ENCODE measurements at places on chromosomes 2 and 18.

GRCh38 chr18:3924455-3924854, 474.5 kb downstream of the TGIF1 start:
- DNase-seq, result no peak

- no peak for DNase-seq
These were observed 549.5 kb upstream of the ID2 start for GRCh38 chr2:8132351-8132831.

- DNase-seq, result no peak
These were observed 3.1 kb downstream of the FIGN start for GRCh38 chr2:163732727-163733126.

DNA sequence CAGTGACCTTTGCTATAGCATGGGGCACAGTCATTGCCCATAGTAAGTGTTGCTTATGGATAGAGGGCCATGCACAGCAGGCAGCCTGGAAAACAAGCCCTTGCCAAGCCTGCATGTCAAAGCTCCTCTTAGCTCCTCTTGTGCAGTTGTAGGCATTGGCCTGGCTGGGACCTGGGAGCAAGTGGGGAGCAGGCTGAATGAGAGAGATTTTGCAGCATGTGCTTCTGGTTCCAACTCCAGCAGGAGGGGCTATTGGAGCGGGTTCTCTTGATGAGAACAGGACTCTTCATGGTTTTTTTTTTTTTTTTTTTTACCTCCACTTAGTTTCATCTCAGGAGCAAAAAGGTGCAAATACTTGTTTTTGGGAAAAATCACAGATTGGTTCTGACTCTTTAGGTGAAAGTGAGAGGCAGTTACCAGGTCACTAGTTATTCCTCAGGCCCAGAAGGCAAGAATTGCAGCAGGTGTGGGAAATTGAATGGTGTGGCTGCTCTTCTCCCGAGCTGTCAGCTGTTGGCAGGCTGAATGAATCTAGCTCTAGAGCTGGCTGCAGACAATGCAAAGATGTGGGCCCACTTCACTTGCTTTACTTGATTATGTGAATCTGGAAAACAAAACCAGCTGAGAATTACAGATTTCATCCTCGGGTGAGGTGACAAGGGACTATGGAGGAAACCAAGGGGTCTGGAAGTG, 95.9 kb downstream of the MAP4K4 start:
- DNase-seq, result no peak

DNA sequence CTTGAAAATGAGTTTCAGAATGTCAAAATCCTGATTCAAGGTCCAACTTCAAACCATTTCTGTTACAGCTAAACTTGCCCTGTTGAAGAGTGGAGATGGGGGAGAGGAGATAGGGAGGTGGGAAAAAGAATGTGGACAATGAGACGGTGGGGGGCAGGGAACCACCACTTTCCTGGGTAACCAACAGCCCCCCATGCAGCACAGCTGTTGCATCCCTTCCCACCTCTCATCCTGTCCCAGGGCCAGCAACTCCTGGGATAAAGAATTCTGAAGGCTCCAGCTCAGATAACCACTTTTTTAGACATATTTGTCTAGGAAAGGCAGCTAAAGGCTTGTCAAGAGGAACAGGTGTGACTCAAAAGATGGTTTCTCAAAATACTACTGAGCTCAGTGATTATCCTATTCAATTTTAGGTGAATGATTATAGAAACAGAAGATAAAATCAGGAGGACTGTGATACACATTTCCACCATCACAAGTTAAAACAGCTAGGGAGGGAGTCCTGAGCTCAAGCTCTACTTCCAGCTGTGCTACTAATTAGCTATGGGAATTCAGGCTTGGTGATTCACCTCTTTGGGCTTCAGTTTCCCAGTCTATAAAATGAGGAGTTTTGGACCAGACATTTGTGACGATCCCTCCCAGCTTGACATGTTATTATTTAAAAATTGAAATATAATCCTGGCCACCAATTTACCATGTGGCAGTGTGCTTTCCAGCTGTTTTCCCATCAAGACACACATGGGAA, 36.3 kb downstream of the HDHD2 start:
- DNase-seq, result no peak

DNA sequence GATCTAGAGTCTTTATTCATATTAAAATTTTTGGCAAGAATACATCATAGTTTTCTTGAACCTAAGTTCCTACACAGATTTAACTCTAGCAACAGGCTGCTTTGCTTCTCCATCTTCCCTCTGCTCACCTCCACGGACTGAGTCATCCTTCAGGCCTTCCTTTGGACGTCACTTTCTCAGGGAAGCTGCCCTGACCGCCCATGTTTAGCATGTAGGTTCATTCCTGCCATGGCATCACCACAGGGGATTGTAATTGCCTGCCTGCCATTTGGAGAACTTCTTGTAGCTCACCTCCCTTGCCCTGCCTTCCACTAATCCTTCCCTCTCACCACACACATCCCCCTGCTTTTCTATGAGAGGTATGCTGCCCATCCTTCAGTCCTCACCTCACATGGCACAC, 43.9 kb upstream of the B3GNT2 start:
- no peak for DNase-seq

DNA sequence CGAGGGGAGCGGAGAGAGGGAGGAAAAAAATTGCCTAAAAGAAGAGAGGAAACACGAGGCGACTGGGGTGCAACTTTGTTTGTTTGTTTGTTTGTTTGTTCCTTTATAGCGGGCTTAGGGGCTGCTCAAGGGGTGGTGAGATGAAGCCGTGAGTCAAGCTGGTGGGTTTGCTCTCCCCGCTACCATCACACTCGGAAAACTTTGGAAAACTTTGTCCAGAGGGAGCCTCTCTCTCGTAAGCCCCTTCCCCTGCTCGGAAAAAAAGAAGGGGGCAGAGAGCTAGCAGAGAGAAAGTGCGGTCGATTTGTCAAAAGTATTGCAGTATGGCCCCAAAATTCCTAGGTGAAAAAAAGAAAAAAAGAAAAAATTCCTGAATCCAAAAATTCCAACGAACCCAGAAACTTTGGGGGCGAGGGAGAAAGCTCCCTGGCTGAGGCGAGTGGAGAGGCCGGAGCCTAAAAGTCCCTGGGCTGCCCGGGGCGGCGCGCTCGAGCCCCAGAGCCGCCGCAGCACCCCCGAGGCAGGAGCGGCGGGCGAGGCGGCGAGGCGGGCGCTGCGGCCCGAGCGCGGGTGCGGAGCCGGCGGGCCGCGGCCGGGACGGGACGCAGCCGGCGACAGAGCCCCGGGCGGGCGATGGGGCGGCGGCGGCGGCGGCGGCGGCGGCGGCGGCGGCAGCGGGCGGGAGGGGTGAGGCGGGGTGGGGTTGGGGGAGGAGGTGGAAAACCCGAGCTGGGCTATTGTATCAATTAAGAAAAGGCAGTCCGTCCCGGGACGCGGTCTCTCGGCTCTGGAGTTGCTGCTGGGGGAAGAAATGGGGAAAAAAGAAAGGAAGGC, 558 bp upstream of the CYP26B1 start:
- DNase-seq, result no peak

- DNase-seq, result no peak
These were observed 203.8 kb upstream of the SH3BP4 start for GRCh38 chr2:234747833-234748559.

DNA sequence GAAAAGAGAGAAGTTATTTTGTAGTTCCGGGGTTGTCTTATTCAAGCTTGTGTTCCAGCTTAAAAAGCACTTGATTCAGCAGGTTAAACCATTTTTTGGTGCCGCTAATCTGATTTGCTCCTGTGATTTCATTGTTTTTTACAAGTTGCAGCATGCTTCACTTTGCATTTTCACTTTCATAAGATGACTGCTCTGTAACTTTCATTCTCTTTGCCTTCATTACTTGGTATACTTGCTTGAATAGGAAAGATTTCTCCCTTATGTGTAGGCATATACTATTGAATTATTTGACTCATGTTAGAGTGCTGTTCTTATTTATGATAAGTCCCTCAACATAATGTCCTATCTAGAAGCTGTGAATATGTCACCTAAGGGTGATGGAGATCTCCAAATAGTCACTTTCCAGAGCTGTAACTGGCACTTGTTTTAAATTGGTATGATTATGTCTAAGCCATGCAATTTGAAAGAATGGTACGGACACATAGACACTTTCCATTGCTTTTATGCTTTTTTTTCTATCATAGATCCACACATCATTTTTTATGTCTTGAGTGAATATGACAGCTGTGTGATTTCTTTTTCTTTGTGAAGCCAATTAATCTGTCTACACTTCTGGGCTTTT, 254.5 kb downstream of the DSEL start:
- DNase-seq, result no peak

DNA sequence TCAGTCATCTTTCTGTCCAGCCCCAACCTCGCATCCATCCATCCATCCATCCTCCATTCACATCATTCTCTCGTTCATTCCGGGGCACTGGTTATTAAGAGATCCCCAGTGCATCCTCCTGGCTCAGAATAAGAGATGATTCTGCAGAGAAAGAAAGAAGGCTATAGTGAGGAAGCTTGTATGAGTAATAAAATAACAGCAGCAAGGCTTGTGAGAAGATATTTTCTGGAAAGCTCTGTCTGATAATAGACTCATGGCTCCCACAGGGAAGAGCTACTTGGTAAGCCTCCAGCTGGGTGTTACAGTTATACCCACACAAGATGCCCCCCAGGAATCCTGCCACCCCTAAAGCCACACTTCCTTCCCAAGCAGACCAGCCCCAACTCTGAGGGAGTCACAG, 143.2 kb downstream of the MTCL1 start:
- no peak for DNase-seq

GRCh38 chr18:25223211-25223610, 128.8 kb downstream of the ZNF521 start:
- DNase-seq, result no peak

DNA sequence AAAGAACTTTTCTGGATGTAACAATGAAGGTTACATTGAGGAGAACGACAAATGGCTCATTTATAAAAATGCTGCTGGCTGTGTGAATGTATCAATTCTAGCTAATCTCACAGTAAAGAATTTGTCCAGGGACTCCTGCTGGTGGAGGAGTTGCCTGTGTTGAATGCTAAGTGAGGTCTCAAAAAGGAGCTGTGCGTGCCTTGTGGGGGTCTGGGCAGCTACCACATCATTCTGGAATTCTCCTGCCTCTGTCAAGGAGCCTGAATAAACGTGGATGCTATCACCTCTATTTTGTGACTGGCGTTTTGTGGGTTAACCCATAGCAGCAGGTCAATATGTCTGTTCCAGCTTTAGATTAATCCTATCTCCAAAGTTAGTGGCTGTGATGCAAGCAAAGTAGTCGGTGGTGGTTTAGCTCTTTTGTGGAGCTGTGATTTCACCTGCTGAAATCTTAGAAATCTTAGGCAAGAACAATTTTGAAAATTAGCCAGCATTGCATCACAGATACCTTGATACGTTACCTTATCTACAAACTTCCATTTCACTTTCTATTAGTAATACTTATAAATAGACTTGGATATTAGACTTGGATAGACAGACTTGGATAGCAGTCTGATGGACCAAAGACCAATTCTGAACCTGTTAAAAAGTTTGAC, 96.8 kb downstream of the MTCL1 start:
- no peak for DNase-seq

DNA sequence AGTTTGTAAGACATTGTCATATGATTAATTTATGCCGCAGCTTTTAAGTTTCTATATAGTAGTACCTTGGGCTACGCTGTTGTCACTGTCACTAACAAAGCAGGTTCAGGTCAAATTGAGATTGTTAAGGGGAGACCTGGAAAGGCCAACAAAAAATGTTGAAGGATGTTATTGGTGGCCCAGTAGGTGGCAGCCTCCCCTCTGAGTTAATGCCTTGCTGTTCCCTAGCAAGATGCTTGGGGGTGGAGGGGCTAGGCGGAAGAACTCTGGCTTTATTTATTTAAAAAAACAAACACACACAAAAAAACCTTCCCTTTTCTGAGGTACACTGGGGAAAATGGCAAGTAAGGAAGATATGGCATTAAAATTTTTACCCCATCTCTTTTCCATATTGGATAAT, 128.3 kb upstream of the ATP5MC3 start:
- no peak for DNase-seq

DNA sequence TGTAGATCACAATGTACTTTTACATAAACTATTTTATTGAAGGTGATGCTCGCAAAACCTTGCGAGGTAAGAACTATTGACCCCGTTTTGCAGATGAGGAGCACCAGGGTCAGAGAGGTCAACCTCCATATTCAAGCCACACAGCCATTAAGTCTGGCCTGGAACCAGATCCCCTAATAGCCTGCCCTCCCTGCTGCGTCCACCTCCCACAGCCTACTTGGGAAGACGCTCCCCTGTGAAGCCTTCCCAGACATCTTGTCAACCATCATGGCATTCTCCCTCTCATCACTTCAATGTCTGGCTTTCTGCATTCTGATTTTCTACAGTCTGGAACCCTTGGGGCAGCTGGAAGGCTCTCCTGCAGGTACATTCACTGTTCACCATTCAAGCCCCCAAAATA, 101.0 kb downstream of the TTC32 start:
- no peak for DNase-seq

- DNase-seq, result no peak
These were observed 16.6 kb downstream of the THAP4 start for GRCh38 chr2:241620419-241620769.

GRCh38 chr2:63734510-63734909, 107.2 kb upstream of the UGP2 start:
- no peak for DNase-seq

GRCh38 chr2:62787386-62787785, 81.9 kb downstream of the EHBP1 start:
- DNase-seq, result no peak

GRCh38 chr18:73852789-73853549, 294.7 kb downstream of the FBXO15 start:
- no peak for DNase-seq

DNA sequence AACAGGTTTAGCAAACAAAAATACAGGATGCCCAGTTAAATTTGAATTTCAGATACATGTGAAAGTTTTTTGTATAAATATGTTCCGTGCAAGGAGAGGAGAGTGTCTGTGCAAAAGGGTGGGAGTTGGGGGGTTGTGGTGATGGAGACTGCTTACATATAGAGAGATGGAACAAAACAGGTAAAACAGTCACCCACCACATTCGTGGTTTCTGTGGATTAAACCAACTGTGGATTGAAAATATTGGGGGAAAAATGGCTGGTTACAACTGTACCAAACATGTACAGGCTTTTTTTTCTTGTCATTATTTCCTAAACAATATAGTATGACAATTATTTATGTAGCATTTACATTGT, 245.7 kb downstream of the TNS1 start:
- no peak for DNase-seq

- no peak for DNase-seq
These were observed 37.1 kb upstream of the ZCCHC2 start for GRCh38 chr18:62485684-62486083.

DNA sequence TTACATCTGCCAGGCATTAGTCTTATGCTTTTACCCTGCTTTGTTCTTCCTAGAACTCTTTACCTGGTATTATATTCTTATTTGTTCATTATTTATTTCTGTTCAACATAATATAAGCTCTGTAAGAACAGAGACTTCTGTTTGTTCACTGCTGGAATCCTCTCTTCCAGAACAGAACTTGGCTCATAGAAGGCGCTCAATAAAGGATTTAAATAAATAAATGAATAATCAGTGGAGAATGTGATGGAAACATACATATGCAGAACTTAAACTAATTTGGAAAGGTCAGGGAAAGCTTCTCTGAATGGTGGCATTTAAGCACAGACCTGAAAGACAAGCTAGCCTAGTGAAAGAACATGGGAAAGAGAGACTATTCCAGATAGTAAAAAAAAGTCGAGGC, 24.3 kb downstream of the NCKAP1 start:
- no peak for DNase-seq
